ENCODE measurements at places on chromosomes 6 and 20. TPM values are rescaled to one million over a fixed set of nuclear protein-coding genes. Genes with fewer than 3 reads are reported as not detected.

ZKSCAN3 gene
- total RNA-seq, result 1.8 TPM

BMP5 gene
- total RNA-seq, result not detected

- no peaks in the 10 kb centered on the region for H3K36me3 ChIP-seq
- H3K4me1 ChIP-seq, result peaks cover 28% of the 10 kb centered on the region
- peaks cover 94% of the 10 kb centered on the region for H3K27me3 ChIP-seq
- H3K27ac ChIP-seq, result no peak overlapping the region
- H3K4me3 ChIP-seq, result no peak overlapping the region
- no peak for DNase-seq
These were observed 6.5 kb upstream of the TUBB2B start for GRCh38 chr6:3233904-3234303.

- peak; percentile 43 for DNase-seq
- H3K36me3 ChIP-seq, result no peaks in the 10 kb centered on the region
- H3K27me3 ChIP-seq, result no peaks in the 10 kb centered on the region
- peaks cover 10% of the 10 kb centered on the region for H3K4me1 ChIP-seq
- H3K4me3 ChIP-seq, result no peak overlapping the region
These were observed 131.6 kb upstream of the ESR1 start for GRCh38 chr6:151675746-151676459.

DNA sequence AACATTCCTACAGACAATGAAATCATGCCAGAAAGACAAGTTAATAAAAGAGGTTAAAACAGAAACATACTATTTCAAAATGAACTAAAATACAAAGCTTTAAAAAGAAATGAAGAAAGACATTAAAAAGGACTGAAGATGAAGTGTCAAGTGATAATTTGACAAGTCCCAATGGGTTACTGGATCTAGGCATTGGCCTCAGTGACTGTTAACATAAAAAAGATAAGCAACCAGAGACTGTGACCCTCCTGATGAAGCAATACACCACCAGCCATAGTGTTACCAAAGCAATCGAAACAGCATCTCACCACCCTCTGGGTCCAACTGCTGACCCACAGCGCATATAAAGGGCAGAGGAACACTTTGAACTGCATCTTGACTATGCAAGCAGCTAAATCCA lies 130.3 kb downstream of the FIG4 start:
- no peak overlapping the region for H3K27ac ChIP-seq
- H3K4me1 ChIP-seq, result no peaks in the 10 kb centered on the region
- no peaks in the 10 kb centered on the region for H3K27me3 ChIP-seq
- no peak overlapping the region for H3K4me3 ChIP-seq

All from activated naive CD8-positive, alpha-beta T cell treated with anti-CD3 and anti-CD28 coated beads for 36 hours (primary cell).